ENCODE measurements at places on chromosomes 12 and 14.

GRCh38 chr12:96889273-96889933 is 17.7 kb upstream of the NEDD1 start:
- DNase-seq, result no peak

GRCh38 chr12:102970780-102971179 is 13.3 kb downstream of the ASCL1 start:
- no peak for DNase-seq

GRCh38 chr14:104973135-104973384 is 5.1 kb downstream of the AHNAK2 start:
- DNase-seq, result no peak

GRCh38 chr14:94058674-94059138 is 22.3 kb downstream of the DDX24 start:
- DNase-seq, result no peak

DNA sequence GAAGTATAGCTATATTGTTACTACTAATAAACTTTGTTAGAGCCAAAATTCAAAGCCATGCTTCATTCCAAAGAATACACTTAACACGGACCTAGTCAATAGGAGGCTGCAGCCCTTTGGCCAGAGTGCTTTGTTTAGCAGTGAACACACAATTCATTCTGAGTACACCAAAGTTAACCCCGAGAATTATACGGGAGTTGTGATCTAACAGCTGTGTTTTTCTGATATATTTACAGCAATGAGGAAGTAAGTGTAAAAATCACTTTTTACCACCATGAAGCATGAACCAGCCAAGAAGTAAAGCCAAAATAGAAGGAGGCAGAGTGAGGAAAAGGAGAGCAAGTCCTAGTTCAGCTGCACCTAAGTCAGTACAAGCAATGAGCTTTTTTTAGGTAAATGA is 156.8 kb upstream of the PDE3A start:
- DNase-seq, result no peak

GRCh38 chr14:59331217-59331616 is 134.0 kb downstream of the GPR135 start:
- DNase-seq, result no peak

- DNase-seq, result no peak
Measured at GRCh38 chr12:59329462-59329861, 266.4 kb upstream of the SLC16A7 start.

- no peak for DNase-seq
Measured at GRCh38 chr14:96399405-96399804, 7.5 kb downstream of the AK7 start.

DNA sequence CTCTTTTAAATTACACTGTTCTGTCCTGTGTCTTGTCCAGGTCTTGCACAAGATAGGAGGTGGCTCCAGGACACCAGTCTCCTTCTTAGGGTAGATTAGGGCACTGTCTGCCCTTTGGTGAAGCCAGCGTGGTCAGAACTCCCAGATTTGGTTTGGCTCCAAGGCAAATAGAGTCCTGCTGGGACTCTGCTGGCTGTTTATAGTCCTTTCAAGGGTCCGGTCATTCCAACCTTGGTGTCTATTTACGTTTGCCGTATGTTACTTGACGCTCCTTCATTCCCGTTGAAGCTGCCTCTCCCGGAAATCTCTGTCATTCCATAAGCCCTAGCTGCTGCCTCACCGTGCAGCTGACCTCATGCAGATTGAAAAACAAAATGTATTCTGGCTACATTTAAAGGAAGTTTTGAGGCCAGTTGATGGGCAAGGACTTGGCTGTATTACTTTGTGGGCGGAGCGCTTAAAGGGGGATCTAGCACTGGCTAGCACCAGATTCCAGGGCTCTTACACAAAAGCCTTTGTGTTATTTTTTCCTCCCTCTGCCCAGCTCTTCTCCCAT is 180.6 kb downstream of the AKAP6 start:
- no peak for DNase-seq

DNA sequence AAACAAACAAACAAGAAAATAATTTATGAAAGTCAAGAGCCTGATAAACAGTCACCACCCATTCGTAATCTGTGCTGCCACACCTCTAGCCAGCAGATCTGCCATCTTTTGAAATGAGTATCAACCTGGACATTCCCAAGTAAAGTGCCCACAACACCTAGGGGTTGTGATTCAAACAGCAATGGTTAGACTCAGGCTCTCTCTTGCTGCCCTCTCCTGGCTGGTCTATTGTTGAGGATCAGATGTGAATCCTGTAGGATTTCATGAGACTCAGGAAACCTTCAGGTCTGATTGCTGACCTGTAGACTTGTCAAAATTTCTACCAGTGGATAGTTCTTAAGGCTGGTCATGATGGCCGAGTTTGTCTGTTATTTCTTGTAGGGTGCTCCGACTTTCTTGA is 26.8 kb downstream of the DGLUCY start:
- DNase-seq, result no peak

- DNase-seq, result peak; percentile 37
Measured at GRCh38 chr12:25186038-25186787, 8.7 kb downstream of the DNAI7 start.

GRCh38 chr12:11688379-11688778 is 38.9 kb downstream of the ETV6 start:
- no peak for DNase-seq

- DNase-seq, result peak; percentile 80
Measured at GRCh38 chr14:61860294-61860918, 98.2 kb downstream of the SNAPC1 start.

DNA sequence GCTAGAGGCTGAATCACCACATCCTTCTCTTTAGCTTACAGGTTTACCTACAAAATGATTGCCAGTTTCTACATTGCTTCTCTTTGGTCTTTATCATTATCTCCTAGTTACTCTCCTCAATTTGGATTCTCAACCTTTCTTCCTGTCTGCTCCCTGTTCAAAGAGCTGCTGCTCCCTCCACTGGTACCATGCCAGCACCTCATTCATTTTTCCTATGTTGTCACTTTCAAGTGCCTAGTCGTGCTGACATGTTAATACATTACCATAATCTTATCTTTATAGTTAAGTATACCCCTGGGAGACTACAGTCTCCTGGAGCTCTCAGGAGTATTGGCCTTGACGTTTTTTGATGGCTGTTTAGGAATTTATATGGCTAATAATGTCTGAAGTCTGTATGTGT is 14.2 kb downstream of the FRS2 start:
- DNase-seq, result no peak

DNA sequence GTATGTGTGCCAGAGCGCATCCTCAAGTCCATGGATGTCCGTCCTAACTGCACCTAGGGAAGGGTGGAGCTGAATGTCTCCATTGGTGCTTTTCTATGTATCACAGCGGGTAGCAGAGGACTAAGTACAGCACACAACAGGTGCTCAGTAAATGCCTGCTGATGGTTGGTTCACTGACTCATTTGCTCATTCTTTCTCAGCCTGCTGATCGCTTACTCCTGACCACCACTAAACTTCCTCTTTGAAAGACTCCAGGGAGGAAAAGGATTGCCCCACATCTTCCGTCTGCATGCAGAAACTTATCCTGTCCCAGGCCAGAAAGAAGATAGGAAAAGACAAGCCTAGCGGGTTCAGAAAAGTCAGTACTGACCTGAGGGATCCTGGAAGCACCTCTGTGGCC is 66.3 kb downstream of the B4GALNT3 start:
- DNase-seq, result no peak

GRCh38 chr12:111221062-111222026 is 147.6 kb downstream of the PHETA1 start:
- DNase-seq, result no peak

- DNase-seq, result no peak
Measured at GRCh38 chr14:90599748-90600507, 203.1 kb downstream of the CALM1 start.

GRCh38 chr12:30977537-30978349 is 51.2 kb downstream of the TSPAN11 start:
- DNase-seq, result no peak

GRCh38 chr14:68384881-68385280 is 408.0 kb downstream of the ZFP36L1 start:
- no peak for DNase-seq

DNA sequence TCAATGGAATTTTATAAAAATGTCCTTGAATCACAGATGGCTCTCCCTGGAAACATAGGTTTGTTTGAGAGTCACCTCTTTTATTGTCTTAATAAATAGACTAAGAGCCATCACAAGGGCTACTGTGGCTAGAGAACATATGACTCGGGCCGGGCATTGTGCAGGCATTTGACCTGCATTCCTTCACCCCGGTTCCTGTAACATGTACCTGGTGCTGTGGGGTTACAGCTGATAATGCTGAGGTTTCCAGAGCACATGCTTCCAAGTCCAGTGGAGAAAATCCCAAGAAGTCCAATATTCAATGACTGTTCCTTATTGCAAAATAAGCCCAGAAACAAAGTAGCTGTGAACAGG is 1.0 kb upstream of the ACACB start:
- no peak for DNase-seq

GRCh38 chr12:96347130-96347699 is 53.0 kb downstream of the CDK17 start:
- no peak for DNase-seq

- no peak for DNase-seq
Measured at GRCh38 chr12:321606-322326, 59.1 kb upstream of the SLC6A13 start.

GRCh38 chr14:102965282-102965681 is 42.8 kb downstream of the AMN start:
- no peak for DNase-seq

DNA sequence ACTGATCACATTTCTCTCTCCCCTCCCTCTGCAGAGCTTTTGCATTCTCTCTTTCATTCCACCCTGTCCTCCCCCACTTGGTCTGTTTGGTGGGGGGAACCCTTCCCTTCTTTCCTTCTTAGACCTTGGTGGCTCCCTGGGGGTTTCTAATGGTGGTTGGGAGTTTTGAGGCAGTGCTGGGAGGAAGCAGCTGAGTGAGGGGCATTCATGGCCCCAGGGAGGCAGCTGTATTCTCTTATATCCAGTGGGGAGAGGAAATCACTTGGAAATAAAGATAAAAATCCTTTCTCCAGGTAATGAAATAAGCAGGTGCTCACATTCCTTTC is 13.3 kb downstream of the NGDN start:
- DNase-seq, result no peak

DNA sequence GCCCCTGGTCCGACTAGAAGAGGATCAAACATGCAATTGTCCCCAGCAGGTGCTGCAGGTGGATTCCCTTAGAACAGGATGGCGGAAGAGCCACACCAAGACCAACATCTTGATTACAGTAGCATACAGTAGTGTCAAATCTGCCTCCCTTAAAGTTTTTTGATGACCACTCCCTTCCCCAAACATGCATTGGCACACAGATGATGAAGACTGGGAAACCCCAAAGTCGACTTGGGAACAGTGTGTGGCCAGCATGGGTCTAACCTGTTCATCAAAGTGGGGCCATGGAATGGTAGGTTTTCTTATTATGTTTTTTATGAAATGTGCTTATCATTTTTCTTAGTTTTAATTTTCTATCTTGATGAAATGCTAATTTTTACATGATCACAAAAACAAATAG is 8.8 kb downstream of the PLXNC1 start:
- DNase-seq, result no peak

GRCh38 chr14:55458800-55459515 is 18.5 kb upstream of the TBPL2 start:
- no peak for DNase-seq

GRCh38 chr14:62687818-62688217 is 357.4 kb downstream of the KCNH5 start:
- no peak for DNase-seq

DNA sequence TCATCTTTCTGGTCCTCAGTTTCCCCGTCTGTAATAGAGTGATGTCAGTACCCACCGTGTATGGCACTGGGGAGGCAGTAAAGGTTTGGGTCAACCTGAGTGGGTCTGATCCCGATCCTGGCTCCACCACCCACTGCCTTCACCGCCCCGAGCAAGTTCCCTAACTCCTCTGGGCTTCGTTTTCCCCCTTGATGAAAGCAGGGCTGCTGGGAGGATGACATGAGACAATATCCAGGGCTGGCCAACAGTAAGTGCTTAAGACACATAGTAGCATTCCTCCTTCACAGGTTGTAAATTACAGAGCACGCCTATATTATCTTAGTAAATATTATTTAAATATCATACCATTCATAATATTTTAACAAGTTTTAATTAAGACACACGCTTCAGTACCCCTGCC is 595 bp downstream of the PLEK2 start:
- no peak for DNase-seq

- DNase-seq, result peak; percentile 75
Measured at GRCh38 chr12:3135522-3136461, 58.6 kb downstream of the TSPAN9 start.

DNA sequence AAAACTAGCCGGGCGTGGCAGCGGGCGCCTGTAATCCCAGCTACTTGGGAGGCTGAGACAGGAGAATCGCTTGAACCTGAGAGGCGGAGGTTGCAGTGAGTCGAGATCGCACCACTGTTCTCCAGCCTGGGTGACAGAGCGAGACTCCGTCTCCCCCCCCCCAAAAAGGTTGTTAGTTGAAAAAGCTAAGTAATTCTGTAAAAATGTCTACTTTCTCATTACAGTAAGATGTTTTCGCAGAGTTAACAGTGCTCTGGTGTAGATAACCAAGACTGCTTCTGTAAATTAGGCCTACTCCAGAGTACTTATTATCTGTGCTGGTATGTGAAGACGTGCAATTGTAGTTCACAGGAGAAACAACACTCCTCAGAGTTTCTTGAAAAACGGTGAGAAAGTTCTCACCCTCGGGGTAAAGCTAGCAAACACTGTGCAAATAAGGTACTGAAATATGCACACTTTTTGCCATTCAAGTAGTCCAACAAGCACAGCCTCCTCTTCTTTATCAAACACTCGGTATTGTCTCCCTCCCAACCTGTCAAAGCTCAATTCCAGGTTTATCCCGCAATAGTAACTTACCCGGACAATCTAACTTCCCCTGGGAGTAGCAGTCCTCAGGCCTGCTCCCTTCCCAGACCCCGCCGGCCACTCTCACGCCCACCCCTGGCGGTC is 974 bp downstream of the BTBD7 start:
- no peak for DNase-seq

DNA sequence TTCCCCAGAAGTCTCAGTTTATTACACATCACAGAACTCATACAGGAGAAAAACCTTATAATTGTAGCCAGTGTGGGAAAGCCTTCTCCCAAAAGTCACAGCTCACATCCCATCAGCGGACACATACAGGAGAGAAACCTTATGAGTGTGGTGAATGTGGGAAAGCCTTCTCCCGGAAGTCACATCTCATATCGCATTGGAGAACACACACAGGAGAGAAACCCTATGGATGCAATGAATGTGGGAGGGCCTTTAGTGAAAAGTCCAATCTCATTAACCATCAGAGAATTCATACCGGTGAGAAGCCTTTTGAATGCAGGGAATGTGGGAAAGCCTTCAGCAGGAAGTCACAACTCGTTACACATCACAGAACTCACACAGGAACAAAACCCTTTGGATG is 20.1 kb downstream of the ZNF84 start:
- no peak for DNase-seq

- no peak for DNase-seq
Measured at GRCh38 chr14:74562515-74563232, 49.4 kb downstream of the LTBP2 start.

- peak; percentile 54 for DNase-seq
Measured at GRCh38 chr12:92218394-92219077, 72.9 kb upstream of the BTG1 start.

Data from B cell (primary cell).